ENCODE measurements at places on chromosomes 3 and 15. TPM values are rescaled to one million over a fixed set of nuclear protein-coding genes. Genes with fewer than 3 reads are reported as not detected.

GRCh38 chr15:95850837-95851236 is 479.7 kb upstream of the NR2F2 start:
- H3K4me3 ChIP-seq: no peak overlapping the region
- H3K27ac ChIP-seq: no peak overlapping the region
- no peaks in the 10 kb centered on the region for H3K36me3 ChIP-seq
- no peak for DNase-seq

DNA sequence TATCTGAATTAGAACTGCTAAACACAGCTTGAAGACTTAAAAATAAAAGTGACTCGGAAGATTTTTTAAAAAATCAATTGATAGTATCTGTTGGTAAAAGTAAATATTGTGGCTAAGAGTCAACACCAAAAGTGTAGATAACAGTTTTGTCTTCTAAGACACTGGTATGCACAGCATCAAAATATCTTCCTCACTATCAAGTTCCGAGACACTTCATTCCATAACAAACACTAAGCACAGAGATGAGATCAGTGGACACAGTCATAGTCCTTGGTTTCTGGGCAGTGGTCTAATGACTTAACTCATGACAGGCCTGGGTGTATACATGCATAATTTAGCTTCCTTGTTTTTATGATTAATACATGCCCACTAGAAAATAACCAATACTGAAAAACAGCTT is 63.2 kb downstream of the PXYLP1 start:
- no peak for DNase-seq
- H3K36me3 ChIP-seq: no peaks in the 10 kb centered on the region
- H3K27me3 ChIP-seq: no peaks in the 10 kb centered on the region
- H3K27ac ChIP-seq: no peak overlapping the region

- no peak for DNase-seq
- no peaks in the 10 kb centered on the region for H3K4me1 ChIP-seq
- H3K36me3 ChIP-seq: no peaks in the 10 kb centered on the region
- no peak overlapping the region for H3K4me3 ChIP-seq
- H3K27me3 ChIP-seq: no peaks in the 10 kb centered on the region
These were observed 37.1 kb downstream of the NR2F2 start for GRCh38 chr15:96367311-96368200.

DNA sequence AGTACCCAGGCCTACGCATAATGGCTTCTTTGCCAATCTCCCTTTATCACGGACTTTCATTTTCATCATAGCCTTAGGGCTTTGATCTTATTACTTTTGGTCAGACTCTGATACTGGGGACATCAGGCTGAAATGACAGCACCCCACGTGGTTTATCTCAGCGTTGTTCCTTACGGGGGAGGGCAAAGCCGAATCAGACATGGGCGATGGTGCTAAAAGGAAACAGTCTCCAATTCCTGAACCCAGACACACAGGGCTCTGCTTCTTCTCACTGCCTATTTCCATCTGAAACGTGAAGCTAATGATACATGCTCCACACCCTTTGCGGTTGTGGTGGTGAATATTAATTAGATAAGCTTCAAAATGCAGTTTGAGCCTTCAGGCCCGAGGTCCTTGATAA is 59.4 kb upstream of the CD47 start:
- H3K4me1 ChIP-seq: no peaks in the 10 kb centered on the region
- no peak overlapping the region for H3K27ac ChIP-seq
- DNase-seq: no peak
- H3K27me3 ChIP-seq: no peaks in the 10 kb centered on the region

Gene CCDC191
- total RNA-seq: 1.9 TPM

GRCh38 chr3:157086060-157086750 is 73.7 kb downstream of the CCNL1 start:
- no peak for DNase-seq
- no peak overlapping the region for H3K27ac ChIP-seq
- no peaks in the 10 kb centered on the region for H3K36me3 ChIP-seq
- H3K4me3 ChIP-seq: no peak overlapping the region
- no peaks in the 10 kb centered on the region for H3K27me3 ChIP-seq

DNA sequence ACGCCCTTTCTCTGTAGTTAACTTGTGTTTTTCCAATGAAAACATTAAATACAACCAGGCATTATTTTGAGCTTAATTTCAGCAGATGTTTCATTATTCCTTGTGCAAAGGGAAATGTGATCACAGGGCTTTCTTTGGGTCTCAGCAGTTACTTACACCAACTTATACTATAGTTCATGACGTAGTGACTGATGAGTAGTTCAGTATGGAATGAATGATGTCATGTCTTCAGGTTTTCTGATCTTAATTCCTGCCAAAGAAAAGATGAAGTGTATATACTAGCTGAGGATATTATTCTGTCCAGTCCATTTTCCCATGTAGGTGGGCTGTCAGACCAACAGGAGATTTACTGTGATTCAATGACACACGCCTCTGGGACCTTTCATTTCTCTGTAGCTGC is 61.3 kb downstream of the MYRIP start:
- no peaks in the 10 kb centered on the region for H3K4me1 ChIP-seq
- no peak overlapping the region for H3K4me3 ChIP-seq
- H3K27ac ChIP-seq: no peak overlapping the region
- no peaks in the 10 kb centered on the region for H3K27me3 ChIP-seq

DNA sequence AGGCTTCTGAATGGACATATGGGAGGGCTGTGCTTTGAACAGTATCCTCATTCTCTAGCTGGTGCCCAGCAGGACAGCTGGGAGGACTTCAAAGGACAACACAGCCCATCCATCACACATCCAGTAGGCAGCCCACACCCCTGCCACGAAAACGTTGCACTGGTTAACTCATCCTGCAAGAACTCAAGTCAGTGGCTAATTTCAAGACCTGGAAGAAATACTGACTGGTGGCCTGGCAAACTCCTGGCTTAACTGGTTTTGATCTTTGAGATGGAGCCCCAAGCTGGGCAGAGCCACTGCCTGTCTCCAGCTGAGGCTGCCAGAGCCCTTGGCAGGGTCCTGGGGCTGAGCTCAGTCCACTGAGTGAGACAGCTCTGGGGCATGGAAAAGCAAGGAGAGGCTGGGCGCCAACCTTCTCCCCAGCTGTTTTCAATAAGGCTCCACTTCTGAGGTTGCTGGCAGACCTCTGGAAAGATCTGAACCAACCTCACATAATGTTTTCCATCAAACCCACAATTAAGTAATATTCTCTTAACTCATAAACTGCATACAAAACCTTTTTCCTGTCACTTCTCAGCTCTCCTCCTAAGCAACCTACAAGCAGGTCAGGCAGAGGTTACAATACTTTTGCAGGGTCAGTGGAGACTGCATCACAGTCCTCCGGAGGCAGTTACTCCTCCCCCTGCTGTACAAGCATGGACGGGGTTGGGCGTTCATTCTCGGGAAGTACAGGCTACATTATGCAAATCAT is 110.3 kb downstream of the MYLK start:
- no peak for DNase-seq
- no peaks in the 10 kb centered on the region for H3K27me3 ChIP-seq
- peaks cover 4% of the 10 kb centered on the region for H3K4me1 ChIP-seq
- no peaks in the 10 kb centered on the region for H3K36me3 ChIP-seq
- H3K4me3 ChIP-seq: no peak overlapping the region

- DNase-seq: no peak
- H3K4me3 ChIP-seq: no peak overlapping the region
- no peak overlapping the region for H3K27ac ChIP-seq
- H3K36me3 ChIP-seq: no peaks in the 10 kb centered on the region
- no peaks in the 10 kb centered on the region for H3K4me1 ChIP-seq
These were observed 42.7 kb downstream of the HDGFL3 start for GRCh38 chr15:83164771-83165404.

- no peaks in the 10 kb centered on the region for H3K4me1 ChIP-seq
- no peak for DNase-seq
- H3K36me3 ChIP-seq: no peaks in the 10 kb centered on the region
- H3K27ac ChIP-seq: no peak overlapping the region
- H3K27me3 ChIP-seq: no peaks in the 10 kb centered on the region
- H3K4me3 ChIP-seq: no peak overlapping the region
These were observed 184.3 kb downstream of the CDIN1 start for GRCh38 chr15:36763685-36764084.

- H3K27me3 ChIP-seq: no peaks in the 10 kb centered on the region
- H3K36me3 ChIP-seq: no peaks in the 10 kb centered on the region
- DNase-seq: no peak
- H3K4me3 ChIP-seq: no peak overlapping the region
These were observed 235.2 kb upstream of the TRIM42 start for GRCh38 chr3:140442621-140443020.

DNA sequence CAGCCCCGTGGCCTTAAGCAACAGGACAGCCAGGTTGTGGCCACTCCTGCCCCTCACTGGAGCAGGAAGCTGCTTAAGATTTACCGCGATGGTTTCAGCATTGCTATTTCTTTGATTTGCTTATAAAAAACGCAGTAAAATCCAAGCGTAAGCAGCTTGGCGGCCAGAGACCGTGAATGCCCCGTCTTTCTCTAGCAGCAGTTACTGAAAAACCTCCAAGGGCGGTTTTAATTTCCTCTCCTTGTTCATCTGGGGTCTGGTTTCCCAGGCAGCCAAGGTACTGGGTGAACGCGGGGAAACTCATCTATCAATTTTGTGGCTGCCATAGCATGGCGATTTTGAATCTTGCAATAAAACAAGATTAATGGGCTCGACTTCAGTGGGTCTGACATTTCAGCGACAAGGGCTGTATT is 130.3 kb downstream of the MINAR1 start:
- H3K36me3 ChIP-seq: no peaks in the 10 kb centered on the region
- no peak for DNase-seq
- H3K4me3 ChIP-seq: no peak overlapping the region
- no peak overlapping the region for H3K27ac ChIP-seq

GRCh38 chr3:8657804-8658305 is 13.3 kb upstream of the SSUH2 start:
- H3K27me3 ChIP-seq: no peaks in the 10 kb centered on the region
- H3K4me3 ChIP-seq: no peak overlapping the region
- H3K36me3 ChIP-seq: no peaks in the 10 kb centered on the region
- H3K27ac ChIP-seq: peak overlapping the region; percentile 84

DNA sequence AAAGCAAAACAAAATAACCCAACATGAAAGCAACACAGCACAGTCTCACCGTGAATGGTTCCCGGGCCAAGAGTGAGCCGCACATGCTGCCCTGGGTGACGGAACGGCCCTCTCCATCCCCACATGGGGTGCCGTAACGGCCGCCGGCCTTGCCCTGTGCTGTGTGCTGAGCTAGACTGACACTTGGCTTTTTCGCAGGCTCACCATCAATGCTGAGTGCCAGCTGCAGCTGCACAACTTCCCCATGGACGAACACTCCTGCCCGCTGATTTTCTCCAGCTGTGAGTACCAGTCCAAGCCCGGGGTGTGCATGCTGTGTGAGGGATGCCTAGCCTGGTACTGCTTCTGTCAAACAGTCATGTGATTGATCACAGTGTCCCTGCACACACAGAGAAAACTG is 357.6 kb downstream of the GABRG3 start:
- no peak for DNase-seq
- H3K36me3 ChIP-seq: no peaks in the 10 kb centered on the region
- no peaks in the 10 kb centered on the region for H3K27me3 ChIP-seq
- no peak overlapping the region for H3K27ac ChIP-seq

GRCh38 chr15:70088887-70089691 is 8.6 kb downstream of the TLE3 start:
- H3K4me3 ChIP-seq: no peak overlapping the region
- H3K27me3 ChIP-seq: no peaks in the 10 kb centered on the region
- DNase-seq: no peak
- peaks cover 4% of the 10 kb centered on the region for H3K36me3 ChIP-seq
- peaks cover 44% of the 10 kb centered on the region for H3K4me1 ChIP-seq
- no peak overlapping the region for H3K27ac ChIP-seq

DNA sequence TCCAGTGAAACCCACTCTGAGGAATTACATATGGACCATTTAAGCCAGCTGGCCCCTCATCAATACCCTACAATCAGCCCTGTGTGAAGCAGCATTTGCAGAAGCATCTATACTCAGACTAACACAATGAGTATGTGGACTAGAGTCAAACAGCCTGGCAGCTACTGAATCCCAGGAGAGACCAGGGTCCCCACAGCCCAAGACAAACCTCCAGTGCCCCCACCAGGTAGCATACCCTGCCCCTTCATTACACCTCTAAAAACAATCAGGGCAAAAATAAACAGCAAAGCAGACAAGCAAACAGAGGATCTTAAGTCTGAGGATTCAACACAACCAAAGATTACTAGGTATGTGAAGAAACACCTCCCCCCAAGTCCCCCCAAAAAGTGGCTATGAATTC is 157.4 kb downstream of the LEKR1 start:
- H3K36me3 ChIP-seq: no peaks in the 10 kb centered on the region
- H3K4me1 ChIP-seq: peaks cover 5% of the 10 kb centered on the region
- no peaks in the 10 kb centered on the region for H3K27me3 ChIP-seq
- H3K27ac ChIP-seq: no peak overlapping the region
- H3K4me3 ChIP-seq: no peak overlapping the region
- DNase-seq: no peak

DNA sequence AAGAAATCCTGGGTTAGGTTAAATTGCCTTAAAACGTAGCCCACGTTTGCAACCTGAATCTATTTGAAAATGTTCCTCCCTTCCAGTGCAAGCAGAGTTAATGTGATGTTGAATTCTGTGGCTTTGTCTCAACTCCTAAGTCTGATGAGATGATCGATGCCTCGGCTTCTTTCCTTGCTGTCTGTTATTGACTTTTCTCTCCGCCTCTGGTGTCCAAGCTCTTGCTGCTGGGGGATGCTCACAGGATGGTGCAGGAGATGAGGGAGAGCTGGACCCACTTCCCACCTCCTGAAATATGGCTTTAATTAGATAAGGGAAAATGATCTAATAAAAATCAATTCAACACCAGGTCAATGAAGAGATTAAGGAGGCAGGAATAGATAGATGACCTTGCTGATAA is 407.9 kb upstream of the RGMA start:
- H3K4me1 ChIP-seq: no peaks in the 10 kb centered on the region
- H3K36me3 ChIP-seq: no peaks in the 10 kb centered on the region
- no peak for DNase-seq

Gene SLC9C1
- 0.23 TPM for total RNA-seq

- H3K4me3 ChIP-seq: no peak overlapping the region
- H3K27ac ChIP-seq: no peak overlapping the region
- no peak for DNase-seq
- H3K36me3 ChIP-seq: no peaks in the 10 kb centered on the region
These were observed 101.5 kb downstream of the ATG7 start for GRCh38 chr3:11373654-11374053.

DNA sequence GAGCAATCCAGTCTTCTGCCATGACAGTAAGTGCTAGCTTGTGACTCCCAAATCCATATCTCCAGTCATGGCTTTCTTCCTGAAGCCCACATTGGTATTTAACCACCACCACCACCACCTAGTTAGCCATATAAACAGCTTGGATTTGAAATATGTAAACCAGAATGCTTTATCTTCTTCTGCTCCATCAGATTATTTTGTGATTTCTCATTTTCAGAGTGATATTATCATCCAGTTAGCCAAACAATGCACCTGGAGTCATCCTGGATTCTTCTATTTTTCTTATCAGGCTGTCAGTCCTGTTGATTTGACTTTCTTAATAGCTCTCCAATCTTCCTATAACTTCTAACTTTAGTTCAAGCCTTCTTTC is 124.3 kb upstream of the PTX3 start:
- no peaks in the 10 kb centered on the region for H3K36me3 ChIP-seq
- no peaks in the 10 kb centered on the region for H3K27me3 ChIP-seq
- no peak for DNase-seq
- no peak overlapping the region for H3K27ac ChIP-seq
- H3K4me1 ChIP-seq: no peaks in the 10 kb centered on the region

GRCh38 chr3:64612916-64613526 is 74.8 kb downstream of the ADAMTS9 start:
- H3K27me3 ChIP-seq: no peaks in the 10 kb centered on the region
- H3K4me3 ChIP-seq: peak overlapping the region; percentile 9
- H3K27ac ChIP-seq: peak overlapping the region; percentile 90
- H3K4me1 ChIP-seq: peaks cover 27% of the 10 kb centered on the region

Measured in Caco-2 (cell line).